ENCODE measurements at places on chromosomes 13 and 19. TPM values are rescaled to one million over a fixed set of nuclear protein-coding genes. Genes with fewer than 3 reads are reported as not detected.

GRCh38 chr13:94020426-94020825 is 459.1 kb downstream of the DCT start:
- DNase-seq = no peak

DNA sequence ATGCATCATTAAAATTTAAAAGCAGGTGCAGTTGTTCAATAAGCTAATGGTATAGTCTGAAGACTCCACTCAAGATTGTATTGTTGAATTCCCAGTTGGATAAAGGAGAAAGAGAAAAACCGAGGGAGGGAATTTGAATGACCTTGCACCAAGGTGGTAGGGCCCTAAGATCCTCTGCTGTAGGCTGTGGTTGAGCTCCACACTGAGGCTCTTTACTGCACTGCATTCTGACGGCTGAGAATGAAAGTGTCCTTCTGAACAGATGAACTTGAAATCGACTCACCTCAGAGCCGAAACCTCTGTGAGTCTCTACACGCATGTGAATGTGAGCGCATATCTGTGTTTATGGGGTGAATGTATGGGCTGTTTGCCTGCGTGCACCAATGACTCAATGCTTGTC is 388.9 kb upstream of the DACH1 start:
- no peak for DNase-seq

- DNase-seq = no peak
Observed at GRCh38 chr19:23393121-23393520, 2.1 kb downstream of the ZNF91 start.

- DNase-seq = no peak
Observed at GRCh38 chr13:100528353-100528752, 60.2 kb downstream of the GGACT start.

The S1PR5 gene
- 0.95 TPM for total RNA-seq

- no peak for DNase-seq
Observed at GRCh38 chr13:97229699-97230098, 7.6 kb downstream of the MBNL2 start.

DNA sequence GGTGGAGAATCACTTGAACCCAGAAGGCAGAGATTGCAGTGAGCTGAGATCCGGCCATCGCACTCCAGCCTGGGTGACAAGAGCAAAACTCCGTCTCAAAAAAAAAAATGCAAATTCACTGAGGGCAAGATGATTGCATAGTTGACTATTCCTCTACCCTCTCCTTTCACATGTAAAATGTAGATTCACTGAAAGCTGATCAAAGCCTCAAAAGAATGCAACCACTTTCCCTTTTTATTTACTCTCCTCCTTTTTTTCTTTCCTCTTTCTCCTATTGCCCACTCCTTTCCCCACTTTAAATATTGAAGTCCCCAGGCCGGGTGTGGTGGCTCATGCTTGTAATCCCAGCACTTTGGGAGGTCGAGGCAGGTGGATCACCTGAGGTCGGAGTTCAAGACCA is 6.3 kb downstream of the TEX101 start:
- no peak for DNase-seq

DNA sequence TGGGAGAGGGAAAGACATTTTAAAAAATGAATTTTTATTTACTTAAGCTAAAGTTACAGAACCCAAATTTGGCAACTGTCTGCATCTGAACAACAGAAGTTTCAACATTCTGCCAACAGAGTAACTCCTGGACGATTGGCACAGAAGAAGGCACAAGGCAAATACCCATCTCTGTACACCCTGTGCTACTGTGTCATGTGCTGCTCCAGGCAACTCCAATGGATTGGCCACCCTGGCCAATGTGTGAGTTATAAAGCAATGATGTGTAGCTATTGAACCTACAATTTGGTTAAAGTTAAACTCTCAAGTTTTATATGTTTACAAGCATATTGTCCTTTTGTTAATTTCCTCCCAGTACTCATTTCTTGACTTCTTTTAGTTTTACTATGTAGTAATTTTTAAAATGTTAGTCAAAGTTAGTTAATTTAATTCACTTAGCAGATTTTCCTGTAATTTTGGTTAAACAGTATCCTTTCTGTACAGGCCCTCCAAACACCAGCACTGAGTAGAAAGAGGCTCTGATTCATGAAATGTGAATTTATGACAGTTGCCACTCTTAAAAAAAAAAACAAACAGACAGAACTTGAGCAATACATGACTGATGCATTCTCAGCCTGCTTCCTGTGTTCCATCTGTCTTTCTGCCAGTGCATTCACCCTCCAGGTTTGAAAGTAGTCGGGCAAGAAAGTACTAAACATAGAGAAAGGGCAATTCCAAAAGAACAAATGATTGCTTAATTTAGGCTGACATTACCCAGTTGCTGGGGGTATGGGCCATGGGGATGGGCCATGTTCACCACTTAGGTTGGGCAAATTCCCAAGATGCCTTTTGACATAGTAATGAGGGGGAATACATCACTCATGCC is 5.9 kb downstream of the STARD13 start:
- DNase-seq = no peak

DNA sequence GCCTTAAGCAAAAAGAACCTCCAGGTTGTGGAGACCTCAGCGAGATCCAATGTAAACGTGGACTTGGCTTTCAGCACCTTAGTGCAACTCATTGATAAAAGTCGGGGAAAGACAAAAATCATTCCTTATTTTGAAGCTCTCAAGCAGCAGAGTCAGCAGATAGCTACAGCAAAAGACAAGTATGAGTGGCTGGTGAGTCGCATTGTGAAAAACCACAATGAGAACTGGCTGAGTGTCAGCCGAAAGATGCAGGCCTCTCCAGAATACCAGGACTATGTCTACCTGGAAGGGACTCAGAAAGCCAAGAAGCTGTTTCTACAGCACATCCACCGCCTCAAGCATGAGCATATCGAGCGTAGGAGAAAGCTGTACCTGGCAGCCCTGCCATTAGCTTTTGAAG is 58.5 kb downstream of the ARHGAP35 start:
- no peak for DNase-seq

The ERFL gene
- 1.1 TPM for total RNA-seq

GRCh38 chr13:24574847-24575246 is 62.3 kb upstream of the PARP4 start:
- DNase-seq = no peak

The ZNF8 gene
- 4.7 TPM for total RNA-seq

The ZNF491 gene
- 2.1 TPM for total RNA-seq

All from activated CD8-positive, alpha-beta T cell treated with anti-CD3 and anti-CD28 coated beads, Interleukin-2, amount 10 ng/mL, durations not matched to agents 7 days and 5 days (primary cell).